ENCODE measurements at places on chromosomes 7 and 10.

GRCh38 chr7:46756256-46756655 lies 825.7 kb downstream of the TNS3 start:
- DNase-seq, result no peak

GRCh38 chr10:50044941-50045664 lies 22.7 kb upstream of the WASHC2A start:
- no peak for DNase-seq

- DNase-seq, result no peak
Measured at GRCh38 chr7:142762104-142762503, 8.7 kb upstream of the PRSS2 start.

DNA sequence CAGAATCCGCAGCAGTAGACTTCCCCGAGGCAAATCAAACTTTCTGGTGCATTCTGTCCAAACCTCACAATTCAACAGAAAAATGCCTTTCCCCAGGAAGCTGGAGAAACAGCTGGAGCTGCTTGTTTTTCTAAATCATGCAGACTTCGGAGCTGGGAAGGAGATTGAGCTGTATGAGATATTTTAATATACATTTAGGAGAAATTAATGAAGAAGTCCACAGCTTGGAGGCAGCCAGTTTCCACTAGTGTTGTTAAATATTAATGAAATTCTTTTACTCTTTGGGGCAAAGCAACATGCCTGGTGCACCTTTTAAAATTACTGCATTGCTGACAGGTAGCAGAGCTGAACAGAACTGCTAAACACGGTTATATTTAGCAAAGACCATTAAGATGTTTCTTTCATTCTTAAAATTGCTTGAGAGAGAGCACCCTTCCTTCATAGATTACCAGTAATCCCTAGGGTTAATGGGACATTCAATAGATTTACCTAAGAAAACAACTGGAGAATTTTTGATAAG lies 566.4 kb downstream of the SORCS3 start:
- no peak for DNase-seq

DNA sequence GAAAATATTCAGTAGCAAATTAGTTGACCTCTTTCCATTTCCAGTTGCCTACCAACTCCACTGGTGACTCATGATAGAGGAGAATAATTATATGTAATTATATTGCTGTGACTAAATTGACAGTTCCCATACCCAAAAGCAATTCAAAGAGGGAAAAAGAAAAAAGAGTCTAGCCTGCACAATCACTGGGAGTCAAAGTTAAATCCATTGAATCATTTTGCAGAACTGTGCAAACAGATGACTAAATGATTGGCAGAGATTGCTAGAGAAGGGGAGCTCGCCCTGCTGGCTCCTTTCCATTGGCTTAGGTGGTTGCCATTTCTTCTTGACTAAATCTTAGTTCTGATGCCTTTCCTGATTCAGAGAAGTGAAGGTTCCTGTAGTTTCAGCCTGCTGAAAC lies 1228.6 kb upstream of the SORCS1 start:
- no peak for DNase-seq

GRCh38 chr10:103491729-103492364 lies 1.7 kb upstream of the NEURL1 start:
- peak; percentile 95 for DNase-seq

DNA sequence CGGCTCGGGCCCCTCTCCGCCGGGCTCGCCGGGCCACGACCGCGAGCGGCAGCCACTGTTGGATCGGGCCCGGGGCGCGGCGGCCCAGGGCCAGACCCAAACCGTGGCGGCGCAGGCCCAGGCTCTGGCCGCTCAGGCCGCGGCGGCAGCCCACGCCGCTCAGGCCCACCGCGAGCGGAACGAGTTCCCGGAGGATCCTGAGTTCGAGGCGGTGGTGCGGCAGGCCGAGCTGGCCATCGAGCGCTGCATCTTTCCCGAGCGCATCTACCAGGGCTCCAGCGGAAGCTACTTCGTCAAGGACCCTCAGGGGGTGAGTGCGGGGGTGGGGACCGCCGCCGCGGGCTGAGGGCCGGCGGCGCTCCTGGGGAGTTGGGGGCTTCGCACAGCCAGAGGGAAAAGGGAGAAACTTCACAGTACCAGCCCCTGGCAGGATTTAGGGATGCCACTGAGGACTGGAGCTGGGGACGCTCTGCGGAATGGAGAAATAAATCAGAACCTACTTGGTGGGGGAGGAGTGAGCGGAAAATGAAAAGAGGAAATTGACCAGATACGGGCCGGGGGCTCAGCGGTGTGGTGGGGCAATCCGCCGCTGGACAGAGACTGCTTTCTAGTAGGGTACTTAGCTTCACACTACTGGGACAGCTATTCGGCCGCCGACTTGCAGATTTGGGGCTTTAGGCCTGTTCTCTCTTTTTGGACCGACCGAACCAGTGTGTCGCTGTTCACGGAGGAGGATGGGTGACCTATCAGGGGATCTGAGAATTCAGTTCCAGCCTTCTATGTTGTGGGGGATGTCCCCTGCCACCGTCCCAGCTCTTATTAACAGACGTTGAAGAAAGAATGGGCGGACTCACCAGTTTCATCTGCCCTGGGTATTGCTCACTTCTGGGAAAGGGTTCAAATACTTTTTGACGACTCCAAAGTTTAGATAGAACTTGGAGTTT lies 669 bp downstream of the PI4K2A start:
- DNase-seq, result no peak

DNA sequence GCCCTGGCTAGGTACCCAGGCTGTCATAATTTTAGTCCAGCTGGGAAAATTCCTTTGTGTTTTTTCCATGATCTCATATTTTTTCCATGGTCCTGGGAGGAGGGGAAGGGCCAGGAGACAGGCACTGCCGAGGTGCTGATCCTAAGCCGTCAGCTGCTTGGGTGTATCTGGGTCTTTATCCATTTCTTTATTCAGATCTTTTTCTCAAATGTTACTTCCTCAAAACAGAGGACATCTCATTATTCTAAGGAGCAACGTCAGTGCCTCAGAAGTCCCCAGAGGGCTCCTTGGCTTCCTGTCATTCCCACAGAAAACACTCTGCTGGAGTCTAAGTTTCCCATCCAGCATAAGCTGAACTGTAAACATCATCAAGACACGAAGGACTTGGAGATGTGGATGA lies 2.8 kb upstream of the OR6V1 start:
- DNase-seq, result no peak

GRCh38 chr7:44395067-44395466 lies 69.7 kb upstream of the CAMK2B start:
- no peak for DNase-seq

DNA sequence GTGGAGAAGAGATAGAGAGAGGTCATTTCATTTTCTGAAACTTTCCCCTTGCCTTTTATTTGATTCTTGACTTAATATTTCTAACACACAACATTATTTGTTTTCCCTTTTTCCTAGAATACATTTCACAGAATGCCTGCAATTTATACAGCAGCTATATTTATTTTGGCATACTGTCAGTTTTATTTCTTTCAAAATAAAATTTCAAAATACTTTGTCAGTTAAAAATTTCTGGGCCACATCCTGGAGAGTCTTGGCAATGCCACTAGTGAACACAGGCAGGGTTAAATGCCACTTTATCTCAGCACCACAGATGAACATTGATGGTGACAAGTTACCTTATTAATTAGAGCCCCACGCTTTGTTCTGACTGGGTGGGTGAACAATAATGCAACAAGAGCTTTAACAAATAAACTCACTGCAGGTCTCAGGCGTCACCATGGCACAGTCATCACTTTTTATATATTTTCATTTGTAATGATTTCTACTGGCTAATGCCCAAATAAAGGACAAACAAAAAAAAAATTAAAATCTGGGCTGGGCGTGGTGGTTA lies 494.0 kb downstream of the KIF20B start:
- DNase-seq, result no peak

GRCh38 chr7:116277070-116277469 lies 66.7 kb downstream of the TES start:
- DNase-seq, result no peak

GRCh38 chr7:139718859-139719258 lies 58.9 kb downstream of the HIPK2 start:
- no peak for DNase-seq

- no peak for DNase-seq
Measured at GRCh38 chr10:132062116-132062515, 3.6 kb upstream of the JAKMIP3 start.

DNA sequence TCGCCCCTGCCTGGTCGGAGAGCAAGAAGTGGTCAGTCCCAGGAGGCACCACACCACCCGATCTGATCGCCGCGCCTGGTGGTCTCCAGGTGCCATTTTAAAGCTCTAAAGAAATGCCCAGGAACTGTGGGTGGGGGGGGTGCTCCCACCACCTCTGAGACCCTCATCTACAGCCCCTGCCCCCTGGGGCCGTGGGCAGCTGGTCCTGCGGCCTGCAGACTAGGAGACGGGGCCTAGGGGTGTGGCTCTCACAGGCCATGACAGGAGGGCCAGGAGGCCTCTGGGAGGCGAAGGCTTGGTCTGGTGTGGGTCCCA lies 55.8 kb upstream of the TNRC18 start:
- DNase-seq, result no peak

DNA sequence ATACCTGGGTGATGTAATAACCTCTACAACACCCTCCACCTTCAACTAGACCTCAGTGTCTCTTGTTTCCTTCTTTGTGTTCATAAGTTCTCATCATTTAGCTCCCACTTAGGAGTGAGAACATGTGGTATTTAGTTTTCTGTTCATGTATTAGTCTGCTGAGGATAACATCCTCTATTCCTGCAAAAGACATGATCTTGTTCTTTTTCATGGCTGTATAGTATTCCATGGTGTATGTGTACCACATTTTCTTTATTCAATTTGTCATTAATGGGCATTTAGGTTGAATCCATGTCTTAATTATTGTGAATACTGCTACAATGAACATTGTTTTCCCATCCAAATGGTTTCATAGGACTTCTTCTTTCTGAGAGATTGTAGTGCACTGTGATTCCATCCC lies 135.7 kb downstream of the MBL2 start:
- DNase-seq, result no peak

- no peak for DNase-seq
Measured at GRCh38 chr7:129122751-129123509, 21.6 kb upstream of the TSPAN33 start.

- DNase-seq, result peak; percentile 20
Measured at GRCh38 chr7:55129541-55130394, 111.0 kb downstream of the EGFR start.

- DNase-seq, result no peak
Measured at GRCh38 chr10:58885146-58885545, 291.3 kb upstream of the PHYHIPL start.

DNA sequence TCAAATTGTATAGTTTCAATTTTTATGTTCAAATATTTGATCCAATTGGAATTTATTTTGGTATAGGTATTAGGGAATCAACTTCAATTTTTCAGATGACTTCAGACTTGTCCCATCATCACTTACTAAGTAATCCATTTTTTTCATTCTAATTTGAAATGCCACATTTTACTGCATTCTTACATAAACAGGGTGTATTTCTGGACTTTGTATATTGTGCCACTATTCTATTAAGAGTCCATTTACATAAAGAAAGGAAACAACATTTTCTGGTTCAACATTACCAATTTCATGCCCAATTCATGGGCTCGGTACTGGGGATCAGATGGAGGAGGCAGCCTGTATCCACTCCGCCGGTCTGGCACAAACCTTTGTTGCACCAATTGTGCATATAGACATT lies 15.8 kb downstream of the ECD start:
- DNase-seq, result no peak

GRCh38 chr10:96772196-96772595 lies 51.9 kb upstream of the PIK3AP1 start:
- DNase-seq, result no peak

DNA sequence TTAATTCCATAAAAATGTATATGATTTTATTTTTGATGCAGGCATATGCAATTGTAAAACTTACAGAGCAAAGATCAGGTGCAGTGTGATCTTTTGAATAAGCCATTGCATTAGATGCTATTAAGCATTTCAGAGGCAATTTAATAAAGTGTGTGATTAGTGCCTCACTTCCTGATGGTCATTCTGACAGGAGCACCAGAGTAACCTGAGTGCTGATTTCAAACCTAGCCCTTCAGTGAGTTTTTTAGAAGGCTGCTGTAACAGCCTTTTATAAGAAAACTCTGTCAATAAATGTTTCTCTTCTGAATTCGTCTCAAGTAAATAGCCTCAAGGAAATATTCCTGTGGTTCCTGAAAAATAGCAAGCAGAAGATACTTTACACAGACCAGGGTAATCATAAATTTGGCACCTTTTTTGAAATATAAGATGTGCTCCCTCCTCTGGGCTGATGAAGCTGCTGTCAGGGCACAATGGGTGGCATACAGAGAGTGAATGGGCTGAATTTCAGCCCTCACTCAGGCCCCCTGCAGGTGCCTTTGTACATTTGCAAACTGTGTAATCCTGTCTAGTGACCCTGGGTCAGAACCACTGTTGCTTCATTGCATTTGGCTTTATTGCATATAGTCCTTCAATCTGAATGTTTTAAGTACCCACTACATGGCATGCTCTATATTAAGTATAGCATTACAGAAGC lies 193.7 kb upstream of the CSTF2T start:
- no peak for DNase-seq

DNA sequence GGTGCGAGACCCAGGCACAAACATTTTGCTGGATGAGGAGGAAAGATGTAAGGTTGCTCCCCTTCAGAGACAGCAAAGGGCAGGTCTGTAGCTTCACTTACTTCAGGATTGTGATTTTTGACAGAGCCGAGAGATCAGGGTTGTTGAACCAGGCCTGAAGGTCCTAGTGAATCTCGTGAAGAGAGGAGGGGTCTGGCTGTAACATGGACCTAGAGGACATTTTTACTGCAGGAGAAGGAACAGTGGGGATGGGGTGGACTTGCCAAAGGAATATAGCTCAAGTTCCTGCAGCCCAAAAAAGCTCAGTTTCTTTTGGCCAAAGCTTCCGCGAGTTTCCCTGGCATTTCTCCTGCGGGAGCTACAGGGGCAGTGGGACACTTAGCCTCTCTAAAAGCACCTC lies 976 bp upstream of the EGFR start:
- no peak for DNase-seq

GRCh38 chr10:99370993-99371392 lies 41.8 kb downstream of the CNNM1 start:
- peak; percentile 53 for DNase-seq

DNA sequence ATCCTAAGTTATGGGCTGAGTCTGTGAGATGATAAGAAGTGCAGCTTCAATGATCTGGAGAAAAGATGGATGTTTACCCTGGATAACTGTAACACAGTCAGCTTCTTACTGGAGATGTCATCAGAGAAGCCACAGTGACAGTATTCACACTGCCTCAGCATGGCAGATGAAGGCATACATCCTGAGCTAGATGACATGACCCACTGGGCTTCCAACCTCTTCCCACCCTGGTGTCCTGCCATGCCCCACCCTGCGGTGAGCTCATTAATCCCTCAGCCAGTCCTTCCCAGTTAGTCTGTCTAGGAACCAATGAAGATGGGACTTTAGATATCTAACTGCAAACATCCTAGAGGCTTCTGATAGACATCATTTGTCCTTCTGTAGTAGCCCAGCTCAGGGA lies 213.8 kb downstream of the TAX1BP1 start:
- DNase-seq, result peak; percentile 74
